ENCODE measurements at places on chromosomes 11 and 22.

DNA sequence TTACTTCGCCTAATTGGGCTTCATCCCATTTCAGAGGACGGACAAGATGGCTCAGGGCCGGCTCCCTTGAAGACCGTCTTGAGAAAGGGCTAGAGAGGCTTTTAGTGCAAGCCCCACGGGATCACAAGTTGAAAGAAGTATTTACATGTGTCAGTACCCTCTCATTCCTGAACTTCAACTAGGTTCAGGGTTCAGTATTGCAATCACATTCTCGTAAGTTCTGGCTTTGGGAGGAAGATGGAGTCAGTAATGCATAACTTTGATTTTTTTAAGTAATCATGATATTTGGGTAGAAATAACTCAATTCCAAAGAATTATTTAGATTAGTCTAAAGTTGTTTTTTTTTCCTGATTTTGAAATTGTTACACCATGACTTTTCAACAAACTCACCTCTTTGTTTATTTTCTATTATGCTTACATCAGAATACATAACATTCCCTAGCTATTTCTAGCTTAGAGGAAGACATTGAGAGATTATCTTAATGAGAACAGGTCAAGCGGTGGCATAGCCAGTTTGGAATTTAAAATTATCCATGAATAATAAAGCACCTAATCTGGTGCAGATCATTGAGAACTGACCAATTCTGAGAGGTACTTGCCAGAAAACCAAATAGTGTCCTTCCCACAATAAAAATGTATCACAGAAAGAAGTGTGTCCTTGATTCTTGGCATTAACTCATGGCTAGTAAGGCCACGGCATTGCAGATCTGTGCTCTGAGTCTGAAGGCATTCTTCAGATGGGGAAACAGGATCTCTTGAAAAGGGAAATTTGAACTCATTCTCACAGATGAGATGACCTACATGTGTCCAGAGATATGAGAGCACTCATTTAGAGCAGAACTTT lies 92.1 kb upstream of the BLID start:
- DNase-seq, result peak; percentile 59

DNA sequence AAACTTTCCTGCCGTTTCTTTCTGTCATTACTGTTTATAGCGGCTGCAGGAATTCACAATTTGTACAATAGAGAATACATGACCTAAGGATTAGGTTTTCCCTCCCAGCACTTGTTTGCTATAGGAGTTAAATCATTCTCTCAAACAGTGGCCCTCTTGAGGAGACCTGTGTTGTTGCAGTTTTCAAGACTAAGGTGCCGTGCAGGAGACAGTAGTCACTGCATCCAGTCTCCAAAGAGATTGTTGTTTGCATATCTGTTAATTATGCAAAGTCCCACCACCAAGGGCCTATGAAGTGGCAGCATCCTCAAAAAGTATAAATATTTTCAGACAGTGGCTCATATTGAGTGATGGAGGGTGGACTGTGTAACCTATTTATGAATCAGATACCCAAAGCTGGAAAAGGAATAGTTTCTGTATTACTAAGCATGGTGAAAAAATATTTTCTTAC lies 2.3 kb downstream of the PRSS23 start:
- DNase-seq, result no peak

- DNase-seq, result no peak
Measured at GRCh38 chr11:116043857-116044256, 539.6 kb upstream of the CADM1 start.

DNA sequence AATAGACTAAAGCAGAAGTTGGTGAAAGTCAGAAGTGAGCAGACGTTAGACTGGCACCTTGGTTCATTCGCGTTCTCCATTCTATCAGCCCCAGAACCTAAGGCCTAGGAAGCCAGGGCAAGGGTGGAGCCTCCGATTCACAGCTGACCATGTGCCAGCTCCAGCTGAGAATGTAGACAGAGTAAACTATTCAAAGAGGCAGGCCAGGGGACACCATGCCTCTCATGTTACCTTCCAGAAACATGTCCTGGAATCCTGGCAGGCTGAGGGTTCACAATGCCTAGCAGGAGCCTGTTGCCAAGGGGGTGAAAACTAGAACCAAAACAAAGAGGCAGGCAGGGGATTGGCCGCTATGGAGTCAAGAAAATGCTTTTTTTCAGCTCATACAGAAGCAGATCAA lies 224.4 kb upstream of the POU2AF2 start:
- DNase-seq, result no peak

DNA sequence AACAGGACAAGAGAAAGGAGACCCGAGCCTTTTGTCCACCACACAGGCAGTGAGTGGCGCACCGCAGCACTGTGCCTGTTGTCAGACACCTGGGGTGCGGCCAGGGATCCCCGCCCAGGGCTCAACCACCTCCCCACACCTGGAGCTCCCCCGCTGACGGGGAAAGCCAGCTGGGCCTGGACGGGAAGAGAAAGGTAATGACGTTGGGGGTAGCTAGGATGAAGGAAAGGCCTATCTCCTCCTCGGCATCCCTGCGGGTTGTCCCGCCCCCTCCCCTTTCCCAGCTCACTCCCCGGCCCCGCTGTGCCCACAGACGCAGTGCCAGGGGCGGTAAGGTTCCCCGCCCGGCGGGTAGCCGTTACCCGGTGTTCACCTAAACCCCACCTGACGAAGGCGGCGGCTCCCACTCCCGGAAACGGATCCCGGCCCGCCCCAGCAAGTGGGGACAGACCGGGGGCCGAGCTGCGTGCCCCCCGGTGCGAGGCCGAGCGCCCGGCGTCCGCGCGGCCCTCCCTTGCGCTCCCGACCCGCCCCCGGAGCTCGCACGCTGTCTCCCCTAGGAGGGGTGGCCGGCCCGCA lies 495 bp downstream of the HYOU1 start:
- no peak for DNase-seq

DNA sequence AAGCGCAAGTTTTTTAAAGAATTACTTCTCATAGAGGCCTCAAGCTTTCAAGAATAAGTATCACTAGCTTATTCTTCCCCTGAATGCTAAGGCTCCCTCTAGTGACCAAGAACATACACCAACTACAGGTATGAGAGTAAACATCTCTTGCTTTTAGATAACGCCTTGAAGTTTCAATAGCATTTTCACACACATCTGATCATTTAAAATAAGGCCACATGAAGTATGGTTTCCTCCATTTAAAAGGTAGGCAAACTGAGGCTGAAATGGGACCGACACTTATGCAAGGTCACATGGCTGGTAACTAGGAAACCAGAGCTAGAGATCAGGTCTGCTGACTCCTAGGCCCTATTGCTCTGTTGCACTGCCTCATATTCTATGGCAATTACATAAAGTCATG lies 66.5 kb downstream of the CCDC34 start:
- DNase-seq, result peak; percentile 31

DNA sequence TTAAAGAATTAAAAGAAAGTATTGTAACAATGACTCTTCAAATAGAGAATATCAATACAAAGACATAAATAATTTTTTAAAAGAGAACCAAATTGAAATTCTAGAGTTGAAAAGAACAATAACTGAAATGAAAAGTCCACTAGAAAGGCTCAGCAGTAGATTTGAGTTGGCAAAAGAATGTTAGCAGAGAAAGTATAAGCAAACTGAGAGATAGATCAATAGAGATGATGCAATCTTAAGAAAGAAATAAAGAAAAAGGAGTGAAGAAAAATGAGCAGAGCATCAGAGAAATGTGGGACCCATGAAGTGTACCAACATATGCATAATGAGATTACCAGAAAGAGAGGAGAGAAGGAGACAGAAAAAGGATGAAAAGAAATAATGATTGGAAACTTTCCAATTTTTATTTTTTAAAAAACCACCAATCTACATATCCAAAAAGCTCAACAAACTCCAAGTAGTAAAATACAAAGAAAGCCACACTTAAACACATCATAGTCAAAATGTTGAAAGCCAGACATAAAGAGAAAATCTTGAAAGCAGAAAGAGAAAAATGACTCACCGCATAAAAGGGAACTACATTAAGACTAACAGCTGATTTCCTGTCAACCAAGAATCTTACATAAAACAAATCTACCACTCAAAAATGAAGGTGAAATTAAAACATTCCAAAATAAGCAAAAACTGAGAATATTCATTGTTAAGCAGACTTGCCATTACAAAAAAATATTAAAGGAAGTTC lies 20.9 kb downstream of the NCF4 start:
- DNase-seq, result no peak

GRCh38 chr11:15551901-15552851 lies 437.5 kb downstream of the INSC start:
- DNase-seq, result no peak

DNA sequence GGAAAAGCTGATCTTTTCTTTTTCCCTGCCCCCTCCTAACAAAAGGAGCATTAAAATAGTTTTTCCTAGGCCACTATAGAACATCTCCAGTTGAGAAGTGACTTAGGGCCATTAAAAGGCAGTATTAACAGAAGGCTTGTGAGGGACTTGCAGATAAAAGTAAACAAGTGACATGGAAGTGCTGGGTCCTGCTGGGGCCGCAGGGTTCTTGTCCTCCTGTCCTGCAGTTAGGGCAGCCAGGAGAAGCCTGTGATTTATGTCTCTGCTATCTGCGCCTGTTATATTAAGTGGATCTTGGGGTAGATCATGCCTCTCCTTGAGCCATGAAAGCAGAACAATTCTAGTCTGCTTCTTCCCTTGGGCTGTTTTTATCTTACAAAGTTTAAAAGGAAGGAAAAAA lies 271.4 kb upstream of the C11orf87 start:
- no peak for DNase-seq

DNA sequence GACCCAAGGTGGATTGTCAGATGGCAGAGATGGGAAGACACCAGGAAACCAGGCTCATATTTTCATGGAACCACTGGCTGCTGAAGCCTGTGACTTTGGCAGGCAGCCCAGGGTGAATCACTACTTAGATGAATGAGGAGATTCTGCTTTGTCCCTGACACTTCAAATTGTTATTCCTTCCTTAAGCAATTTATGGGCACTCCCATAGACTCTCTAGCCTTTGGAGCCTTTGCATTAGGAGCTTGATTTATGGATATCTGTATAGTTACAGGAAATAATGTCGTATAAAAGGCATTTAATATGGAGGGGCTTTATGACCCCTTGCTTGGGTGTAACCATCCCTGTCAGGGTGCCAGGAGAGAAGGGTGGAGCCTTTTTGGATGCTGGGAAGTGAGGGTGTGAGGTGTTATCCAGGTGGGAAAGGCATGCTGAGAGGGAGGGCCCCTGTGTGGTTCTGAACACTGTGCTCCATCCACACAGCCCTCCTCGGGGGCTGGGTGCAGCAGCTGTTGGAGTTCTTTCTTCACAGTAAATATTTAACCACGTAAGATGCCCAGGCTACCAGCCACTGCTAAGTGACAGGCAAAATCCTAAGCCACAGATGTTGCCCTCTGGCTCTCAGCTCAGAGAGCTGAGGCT lies 35.3 kb downstream of the IL18 start:
- DNase-seq, result peak; percentile 49

- DNase-seq, result no peak
Measured at GRCh38 chr11:86938900-86939880, 16.0 kb downstream of the FZD4 start.

GRCh38 chr11:83238111-83238510 lies 44.6 kb downstream of the ANKRD42 start:
- DNase-seq, result no peak

GRCh38 chr11:120952461-120953434 lies 71.2 kb upstream of the TBCEL start:
- DNase-seq, result peak; percentile 10

- no peak for DNase-seq
Measured at GRCh38 chr11:112296044-112296443, 35.4 kb upstream of the PLET1 start.

GRCh38 chr11:129317571-129317970 lies 58.1 kb upstream of the BARX2 start:
- DNase-seq, result no peak

- DNase-seq, result no peak
Measured at GRCh38 chr11:96095884-96096303, 172.0 kb upstream of the MTMR2 start.

GRCh38 chr11:35785287-35786167 lies 123.0 kb downstream of the TRIM44 start:
- DNase-seq, result no peak
